Mesenchymal stem cell (in vitro differentiated cells and primary cell): ENCODE measurements at places on chromosomes 12 and 14.

DNA sequence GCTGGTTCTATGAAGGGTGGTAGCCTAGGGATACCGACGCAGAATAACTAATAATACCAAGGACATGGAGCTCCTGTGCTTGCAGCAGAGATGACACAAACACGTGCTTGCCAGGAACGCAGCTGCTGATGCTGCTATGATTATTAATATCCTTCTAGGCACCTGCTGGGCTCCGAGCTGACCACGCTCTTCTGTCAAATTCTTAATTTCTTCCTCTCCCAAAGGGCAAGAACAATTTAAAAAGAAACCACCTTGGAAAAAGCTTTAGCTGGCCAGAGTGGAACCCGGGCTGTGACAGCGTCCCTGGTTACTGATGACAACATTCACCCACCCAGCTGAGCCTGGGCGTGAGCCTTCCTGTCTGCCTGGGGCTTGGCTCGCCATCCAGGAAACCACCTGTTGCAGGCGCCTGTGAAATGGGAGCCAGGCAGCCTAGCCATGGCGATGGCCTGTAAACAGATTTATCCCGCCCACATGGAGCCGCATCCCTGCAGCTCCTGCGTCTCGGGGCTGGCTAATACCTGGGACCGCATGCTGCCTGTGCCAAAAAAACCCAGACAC, 28.8 kb downstream of the CLMN start:
- no peak overlapping the region for H3K27ac ChIP-seq
- H3K4me1 ChIP-seq, result peaks cover 24% of the 10 kb centered on the region
- H3K36me3 ChIP-seq, result peaks cover 28% of the 10 kb centered on the region
- no peak overlapping the region for H3K4me3 ChIP-seq
- no peak for DNase-seq
- no peaks in the 10 kb centered on the region for H3K27me3 ChIP-seq

DNA sequence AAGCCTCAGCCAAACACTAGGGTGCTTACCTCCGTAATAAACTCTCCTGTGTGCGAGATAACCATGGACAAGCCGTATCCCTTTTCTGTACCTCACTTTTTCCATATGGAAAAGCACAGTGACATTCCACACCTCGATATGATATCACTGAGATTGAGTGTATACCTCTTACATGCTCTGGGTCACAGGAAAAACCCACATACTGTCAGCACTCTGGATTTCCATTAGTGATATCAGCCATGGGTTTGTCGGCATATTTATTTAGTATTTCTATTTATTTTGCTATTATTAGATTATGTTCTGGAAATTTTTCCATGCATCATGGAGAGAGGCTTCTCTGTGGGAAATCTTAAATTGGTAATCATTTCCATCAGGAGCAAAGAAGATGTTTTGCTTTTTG, 28.0 kb upstream of the DAAM1 start:
- H3K27me3 ChIP-seq, result no peaks in the 10 kb centered on the region
- no peaks in the 10 kb centered on the region for H3K36me3 ChIP-seq
- no peak overlapping the region for H3K4me3 ChIP-seq
- DNase-seq, result peak; percentile 13
- no peak overlapping the region for H3K27ac ChIP-seq

DNA sequence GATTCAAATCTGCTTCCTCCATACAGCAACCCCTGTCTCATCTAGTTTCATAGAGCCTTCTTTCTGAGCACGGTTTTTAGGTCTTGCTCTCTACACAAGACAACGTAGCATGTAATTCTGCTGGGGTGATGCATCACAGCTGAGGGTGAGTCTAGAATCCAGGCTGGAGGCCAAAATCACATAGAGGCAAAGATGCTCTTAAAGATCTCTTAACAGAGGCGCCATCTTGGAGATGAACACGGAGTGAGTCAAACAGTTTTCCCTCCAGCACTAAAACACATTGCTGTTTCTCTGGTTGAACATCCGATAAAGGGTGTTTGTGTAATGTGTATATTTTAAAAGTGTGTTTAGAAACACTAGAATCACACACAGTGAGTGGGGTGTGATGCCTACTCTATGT, 78.9 kb downstream of the NOS1 start:
- no peaks in the 10 kb centered on the region for H3K36me3 ChIP-seq
- no peak overlapping the region for H3K27ac ChIP-seq
- peaks cover 3% of the 10 kb centered on the region for H3K27me3 ChIP-seq

GRCh38 chr12:123937707-123938591, 34.7 kb downstream of the CCDC92 start:
- H3K27me3 ChIP-seq, result no peaks in the 10 kb centered on the region
- H3K27ac ChIP-seq, result peak overlapping the region; percentile 34
- peaks cover 74% of the 10 kb centered on the region for H3K36me3 ChIP-seq
- H3K4me1 ChIP-seq, result peaks cover 22% of the 10 kb centered on the region

GRCh38 chr14:22981090-22981875, 1.1 kb downstream of the AJUBA start:
- H3K4me3 ChIP-seq, result peak overlapping the region; percentile 90
- peak; percentile 52 for DNase-seq
- H3K4me1 ChIP-seq, result peaks cover 21% of the 10 kb centered on the region
- peaks cover 10% of the 10 kb centered on the region for H3K36me3 ChIP-seq

GRCh38 chr12:9064815-9065606, 50.7 kb downstream of the A2M start:
- H3K4me1 ChIP-seq, result peaks cover 13% of the 10 kb centered on the region
- peak; percentile 56 for DNase-seq
- H3K27ac ChIP-seq, result peak overlapping the region; percentile 63
- H3K27me3 ChIP-seq, result no peaks in the 10 kb centered on the region

DNA sequence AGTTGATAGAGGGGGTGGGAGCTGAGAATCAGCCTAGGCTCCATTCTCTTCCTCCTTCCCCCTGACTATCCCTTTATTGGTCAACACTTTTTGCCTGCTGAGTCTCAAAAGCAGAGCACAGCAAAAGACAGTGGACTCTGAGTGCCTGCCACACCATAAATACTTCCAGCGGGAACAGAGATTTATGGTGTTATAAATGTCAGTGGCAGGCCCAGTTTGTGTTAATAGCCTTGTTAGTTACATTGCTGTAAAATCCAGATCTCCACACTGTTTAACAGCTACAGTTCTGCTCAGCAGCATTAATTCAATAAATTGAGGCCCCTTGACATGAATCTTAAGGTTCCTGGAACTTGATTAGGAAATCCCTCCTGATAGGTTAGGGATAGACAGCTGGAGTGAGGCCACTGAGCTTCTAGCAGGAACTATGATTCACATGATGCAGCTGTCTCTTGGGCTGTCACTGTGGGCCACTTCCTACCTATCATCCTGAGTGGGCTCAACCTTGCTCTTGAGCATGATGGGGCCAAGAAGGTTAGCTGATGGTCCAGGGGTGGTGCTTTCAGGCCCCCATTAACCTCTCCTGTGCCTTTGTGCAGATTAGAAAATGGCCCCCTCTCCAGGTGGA, 295.2 kb upstream of the SRRM4 start:
- H3K27me3 ChIP-seq, result no peaks in the 10 kb centered on the region
- no peak overlapping the region for H3K27ac ChIP-seq
- no peaks in the 10 kb centered on the region for H3K4me1 ChIP-seq
- no peaks in the 10 kb centered on the region for H3K36me3 ChIP-seq
- H3K4me3 ChIP-seq, result no peak overlapping the region
- no peak for DNase-seq

DNA sequence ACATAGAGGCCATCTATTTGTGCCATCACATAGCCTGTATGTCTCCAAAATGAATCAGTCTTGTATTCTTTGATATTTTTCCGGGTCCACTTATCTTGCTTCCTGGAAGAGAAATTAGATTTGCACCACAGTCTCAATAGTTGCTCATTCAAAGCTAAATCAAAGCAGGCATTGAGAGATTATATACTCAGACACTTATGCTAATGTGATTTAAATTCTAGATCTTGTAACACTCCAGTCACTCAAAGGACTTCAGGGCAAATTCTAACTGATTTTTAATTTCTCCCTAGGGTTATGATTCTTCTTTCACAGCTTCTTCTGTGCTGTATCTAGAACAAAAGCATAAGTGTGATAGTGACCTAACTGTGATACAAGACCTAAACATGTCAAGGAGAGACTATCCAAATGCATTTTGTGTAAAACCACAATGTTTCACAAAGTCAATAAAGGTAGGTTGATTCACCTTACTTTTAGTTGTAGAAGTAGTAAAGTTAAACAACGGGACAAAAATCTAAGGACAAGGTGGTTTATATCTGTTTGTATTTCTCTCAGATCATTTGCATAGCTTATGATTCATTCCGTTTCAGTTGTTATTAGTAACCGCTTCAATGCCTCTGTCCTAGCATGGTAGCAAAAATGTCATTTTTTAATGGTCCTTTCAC, 26.8 kb downstream of the PLBD1 start:
- no peaks in the 10 kb centered on the region for H3K27me3 ChIP-seq
- no peak for DNase-seq
- H3K4me3 ChIP-seq, result no peak overlapping the region
- H3K27ac ChIP-seq, result no peak overlapping the region
- no peaks in the 10 kb centered on the region for H3K4me1 ChIP-seq
- H3K36me3 ChIP-seq, result no peaks in the 10 kb centered on the region
